CD4-positive, alpha-beta T cell treated with Interleukin-6 for 4 hours (primary cell): ENCODE measurements at places on chromosomes 5 and 9.

- no peak for DNase-seq
Measured at GRCh38 chr9:113380869-113381378, 4.1 kb upstream of the HDHD3 start.

DNA sequence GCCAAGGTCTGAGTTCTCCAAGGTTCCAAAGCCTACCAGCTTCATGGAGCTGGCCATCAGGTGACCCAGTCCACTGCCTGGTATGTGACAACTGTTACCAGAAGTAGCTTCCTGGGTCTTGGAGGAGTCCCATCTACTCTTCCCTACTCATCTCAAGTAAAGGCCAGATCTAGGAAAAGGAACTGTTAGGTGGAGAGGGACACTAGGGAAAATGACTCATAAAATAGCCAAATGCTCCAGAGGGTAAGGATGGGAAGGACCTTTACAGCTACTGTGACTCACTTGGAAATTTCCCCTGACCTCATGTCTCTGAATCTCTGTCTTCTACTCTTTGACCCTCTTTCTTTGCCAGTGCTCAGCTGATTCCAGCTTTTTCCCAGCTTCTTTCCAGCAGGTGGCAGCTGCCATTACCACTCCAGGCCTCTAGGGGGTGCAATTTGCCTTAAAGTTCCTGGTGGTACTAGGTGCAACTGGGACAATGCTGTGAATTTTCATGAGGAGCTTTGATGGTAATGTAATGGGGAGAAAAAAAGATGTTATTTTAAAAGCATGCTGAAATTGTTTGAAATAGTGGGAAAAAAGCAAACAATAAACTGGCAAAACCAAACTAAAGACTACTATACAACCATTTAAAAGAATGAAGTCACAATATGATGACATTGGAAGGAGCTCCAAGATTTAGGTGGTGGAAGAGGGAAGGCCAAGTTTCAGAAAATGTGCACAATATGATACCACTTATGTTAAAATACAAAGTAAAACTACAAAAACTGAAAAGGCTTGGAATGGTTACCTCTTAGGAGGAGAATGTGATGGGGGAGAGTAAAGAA, 27.1 kb upstream of the MYORG start:
- peak; percentile 66 for DNase-seq

- no peak for DNase-seq
Measured at GRCh38 chr9:38083858-38084555, 15.0 kb upstream of the SHB start.

GRCh38 chr9:87644659-87645058, 81.3 kb upstream of the CTSL start:
- no peak for DNase-seq

DNA sequence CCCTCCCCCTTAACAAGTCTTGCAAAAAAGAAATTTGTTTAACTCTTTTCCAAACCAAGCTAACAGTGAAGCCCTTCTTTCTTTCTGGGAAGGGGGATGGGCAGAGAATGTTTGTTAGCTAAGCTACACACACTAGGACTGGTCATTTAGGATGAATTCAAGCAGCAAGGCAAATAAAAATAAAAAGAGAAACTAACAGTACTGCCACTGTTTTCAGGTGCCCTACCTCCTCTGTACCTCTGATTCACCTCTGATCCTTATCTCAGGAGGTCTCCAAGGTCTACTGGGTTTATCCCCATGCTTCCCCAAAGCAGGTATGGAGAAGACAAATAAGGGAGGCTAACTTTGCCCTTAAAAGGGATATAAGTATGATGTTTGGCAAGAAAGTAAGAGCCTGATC, 52.9 kb downstream of the ELL2 start:
- DNase-seq: no peak

DNA sequence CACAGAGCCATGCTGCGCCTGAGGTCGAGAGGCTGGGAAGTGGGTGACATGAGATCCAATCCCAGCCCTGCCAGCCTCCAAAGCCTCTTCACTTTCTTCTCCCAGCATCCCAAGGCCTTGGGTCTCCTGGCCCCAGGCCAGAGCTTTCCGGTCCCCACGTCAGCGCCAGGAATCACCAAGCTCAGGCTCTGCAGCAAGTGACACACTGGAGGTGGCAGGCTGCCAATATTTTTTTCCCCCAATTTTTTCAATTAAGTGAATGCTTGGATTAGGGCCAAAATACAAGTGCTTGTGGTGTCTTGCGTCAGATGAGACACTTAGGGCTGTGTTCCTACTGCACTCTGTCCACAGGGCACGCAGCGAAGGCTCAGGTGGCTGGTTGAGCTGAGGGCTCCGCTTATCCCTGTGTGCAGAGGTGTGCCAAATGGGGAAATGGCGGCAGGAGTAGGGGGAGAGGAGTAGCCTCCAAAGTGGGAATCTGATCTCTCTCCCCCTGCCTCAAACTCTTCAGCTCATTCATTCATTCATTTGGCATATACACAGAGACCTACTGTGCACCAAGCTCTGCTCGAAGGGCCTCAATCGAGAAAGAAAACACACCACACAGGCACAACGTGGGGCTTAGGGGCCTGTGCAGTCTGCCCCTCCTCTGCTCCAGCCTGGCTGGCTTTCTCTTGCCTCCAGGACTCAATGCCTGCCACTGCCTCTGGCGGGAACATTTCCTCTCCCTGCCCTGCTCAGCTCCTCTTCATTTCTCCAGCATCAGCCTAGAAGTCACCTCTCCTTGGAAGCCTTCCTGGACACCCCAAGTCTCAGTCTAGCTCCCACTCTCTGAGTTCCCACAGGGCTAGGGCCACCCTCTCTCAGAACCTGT, 16.6 kb downstream of the SH3PXD2B start:
- DNase-seq: no peak

DNA sequence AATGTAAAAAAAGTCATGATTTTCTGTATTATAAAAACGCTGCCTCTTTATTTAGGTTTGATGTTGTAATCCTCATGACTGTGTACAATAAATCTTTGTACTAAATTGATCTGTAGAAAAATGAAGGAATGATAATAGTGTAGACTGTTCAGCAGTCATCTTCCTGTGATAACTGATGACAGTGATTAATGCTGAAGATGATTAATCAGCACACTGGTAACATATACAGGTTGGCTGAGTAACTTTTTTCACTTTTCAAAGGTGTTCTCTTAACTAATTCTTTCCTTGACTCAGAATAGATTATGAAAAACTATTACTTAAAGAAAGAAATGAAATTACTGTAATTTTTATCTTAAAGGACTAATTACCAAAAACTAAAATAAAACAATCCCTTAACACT, 122.5 kb downstream of the RFX3 start:
- no peak for DNase-seq

DNA sequence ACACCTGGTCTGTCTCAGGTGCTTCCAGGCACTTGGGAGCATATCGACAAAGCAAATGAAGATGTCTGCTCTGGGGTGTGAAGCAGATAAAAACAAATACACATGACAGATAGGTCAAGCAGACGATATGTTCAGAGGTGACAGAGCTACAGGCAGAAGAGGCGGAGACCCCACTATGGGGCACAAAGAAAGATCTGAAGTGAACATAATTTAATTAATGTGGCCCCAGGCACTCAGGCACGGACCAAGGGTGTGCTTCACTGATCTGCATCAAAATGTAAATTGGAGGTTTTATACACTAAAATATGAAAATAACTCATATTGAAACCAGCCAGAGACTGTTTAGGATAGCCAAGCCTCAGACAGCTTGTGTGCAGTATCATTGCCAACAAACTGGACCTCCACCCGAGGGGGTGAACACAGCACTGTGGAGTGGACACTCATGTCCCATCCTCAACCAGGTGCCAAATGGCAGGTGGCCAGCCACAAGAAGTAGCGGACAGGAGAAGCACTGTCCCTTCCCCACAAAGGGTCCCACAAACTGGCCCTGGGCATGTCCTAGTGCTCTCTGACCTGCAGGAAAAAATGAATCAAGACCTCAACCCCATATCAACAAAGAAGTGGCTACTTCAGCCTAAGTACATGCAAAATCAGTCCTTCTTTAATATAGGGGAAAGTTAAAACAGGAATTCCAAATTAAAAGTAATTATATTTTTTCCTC, 29.2 kb downstream of the ROR2 start:
- no peak for DNase-seq

DNA sequence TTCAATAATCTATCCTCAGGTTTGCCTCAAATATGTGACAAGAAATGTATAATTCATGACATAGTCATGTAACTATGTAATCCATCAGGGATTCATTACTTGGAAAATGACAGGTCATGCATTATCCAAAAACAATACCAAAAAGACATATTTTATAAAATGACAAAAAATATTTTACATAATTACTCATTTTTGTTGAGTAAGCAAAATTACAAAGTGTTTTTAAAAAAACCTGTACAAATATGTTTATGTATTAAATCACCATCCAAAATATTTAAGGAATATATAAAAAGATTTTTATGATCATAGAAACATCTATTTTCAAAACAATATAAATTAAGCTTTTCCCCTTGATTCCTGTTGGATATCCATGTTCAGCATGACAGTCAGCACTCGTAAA, 36.7 kb upstream of the ITGA2 start:
- no peak for DNase-seq

- DNase-seq: no peak
Measured at GRCh38 chr5:15300141-15300540, 199.8 kb upstream of the FBXL7 start.

DNA sequence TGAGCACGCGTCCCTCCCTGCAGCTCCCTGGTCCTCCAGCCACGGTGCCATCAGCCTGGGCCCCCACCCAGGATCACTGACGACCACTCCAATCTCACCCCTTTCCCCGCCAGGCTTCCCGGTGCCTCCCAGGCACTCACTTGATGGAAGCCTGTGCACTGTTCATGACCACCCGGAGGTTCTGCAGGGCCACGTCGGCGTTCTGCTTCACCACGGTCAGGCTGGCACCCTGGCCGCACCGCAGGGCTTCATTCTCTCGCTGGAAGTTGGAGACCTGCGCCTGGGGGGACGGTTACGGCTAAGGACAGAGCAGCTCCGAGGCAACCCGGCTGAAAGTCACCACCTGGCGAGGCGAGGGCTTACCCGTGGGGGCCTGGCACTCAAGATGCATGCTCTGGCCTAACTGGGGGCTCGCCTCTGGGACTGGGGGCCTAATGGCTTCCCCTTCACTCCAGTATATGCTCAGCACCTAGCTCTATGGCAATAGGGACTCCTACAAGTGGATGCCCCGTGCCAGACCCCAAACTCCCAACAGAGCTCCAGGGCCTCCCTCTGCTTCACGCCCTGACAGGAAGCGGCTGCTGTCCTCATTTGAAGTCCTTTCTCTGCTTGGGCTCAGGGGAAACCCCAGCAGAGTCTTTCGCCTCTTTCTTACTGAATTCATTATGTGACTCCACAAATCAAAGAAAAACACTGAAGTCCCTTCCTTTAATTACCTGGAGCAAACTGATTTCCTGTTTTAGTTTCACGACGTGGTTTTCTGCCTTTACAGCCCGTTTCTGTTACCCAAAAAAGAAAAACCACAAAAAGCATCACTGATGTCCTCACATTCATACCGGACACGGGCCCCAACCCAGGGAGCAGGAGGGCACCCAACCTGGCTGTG, 4.2 kb upstream of the SNAPC4 start:
- DNase-seq: peak; percentile 35

DNA sequence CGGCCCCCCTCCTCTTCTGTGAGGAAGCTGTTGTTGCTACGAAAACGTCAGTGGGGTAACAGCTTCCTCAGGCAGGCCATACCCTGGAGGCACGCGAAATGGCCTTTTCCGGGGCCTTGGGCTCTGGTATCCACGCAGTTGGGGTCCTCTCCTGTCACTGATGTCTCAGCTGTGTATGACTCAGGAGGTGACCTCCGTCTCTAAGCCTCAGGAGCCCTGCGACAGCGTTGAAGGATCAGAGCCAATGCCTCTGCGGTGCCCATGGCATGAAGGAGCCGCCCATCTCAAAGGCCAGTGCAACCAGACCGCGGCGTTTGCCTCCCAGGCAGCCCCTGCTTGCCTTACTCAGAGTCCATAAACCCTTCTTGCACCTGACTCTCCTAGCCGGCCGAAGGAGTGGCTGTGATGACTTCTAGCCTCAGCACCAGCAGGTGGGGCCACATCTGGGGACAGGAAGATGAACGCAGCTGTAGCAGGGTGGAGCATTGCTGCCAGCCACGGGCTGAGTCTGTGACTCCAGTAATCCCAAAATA, 1.0 kb upstream of the MXD3 start:
- DNase-seq: peak; percentile 39

GRCh38 chr5:60334281-60334713, 365.7 kb downstream of the DEPDC1B start:
- DNase-seq: no peak

- peak; percentile 77 for DNase-seq
Measured at GRCh38 chr5:132473019-132473531, 17.5 kb downstream of the IRF1 start.

DNA sequence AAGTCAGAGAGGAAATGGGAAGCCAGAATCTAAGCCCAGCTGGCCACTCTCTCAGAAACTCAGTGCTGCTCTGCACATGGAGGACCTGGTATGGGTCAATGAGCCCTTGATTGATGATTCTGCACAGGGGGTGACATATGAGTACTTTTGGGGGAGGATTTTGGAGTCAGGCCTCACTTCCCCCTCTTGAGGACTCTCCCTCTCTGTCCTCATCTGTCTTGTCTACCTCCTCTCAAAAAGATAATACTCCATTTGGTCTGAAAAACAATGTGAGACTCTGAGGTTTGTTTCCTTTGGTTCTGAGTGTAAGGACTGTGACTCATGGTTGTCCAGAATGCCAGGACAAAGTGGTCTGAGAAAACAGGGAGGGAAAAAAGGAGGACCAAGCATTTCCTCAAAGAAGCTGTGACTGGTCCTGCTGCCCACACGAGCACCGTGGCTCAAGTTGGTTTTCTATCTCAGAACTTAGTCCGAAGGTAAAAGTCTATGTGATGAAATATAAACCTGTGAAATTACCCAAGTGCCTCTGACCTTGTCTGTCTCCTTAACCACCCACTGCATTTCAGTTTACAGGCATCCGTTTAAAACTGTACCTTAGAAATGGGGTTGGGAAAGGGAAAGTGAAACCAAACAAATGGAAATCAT, 11.1 kb downstream of the TTC39B start:
- DNase-seq: peak; percentile 15

DNA sequence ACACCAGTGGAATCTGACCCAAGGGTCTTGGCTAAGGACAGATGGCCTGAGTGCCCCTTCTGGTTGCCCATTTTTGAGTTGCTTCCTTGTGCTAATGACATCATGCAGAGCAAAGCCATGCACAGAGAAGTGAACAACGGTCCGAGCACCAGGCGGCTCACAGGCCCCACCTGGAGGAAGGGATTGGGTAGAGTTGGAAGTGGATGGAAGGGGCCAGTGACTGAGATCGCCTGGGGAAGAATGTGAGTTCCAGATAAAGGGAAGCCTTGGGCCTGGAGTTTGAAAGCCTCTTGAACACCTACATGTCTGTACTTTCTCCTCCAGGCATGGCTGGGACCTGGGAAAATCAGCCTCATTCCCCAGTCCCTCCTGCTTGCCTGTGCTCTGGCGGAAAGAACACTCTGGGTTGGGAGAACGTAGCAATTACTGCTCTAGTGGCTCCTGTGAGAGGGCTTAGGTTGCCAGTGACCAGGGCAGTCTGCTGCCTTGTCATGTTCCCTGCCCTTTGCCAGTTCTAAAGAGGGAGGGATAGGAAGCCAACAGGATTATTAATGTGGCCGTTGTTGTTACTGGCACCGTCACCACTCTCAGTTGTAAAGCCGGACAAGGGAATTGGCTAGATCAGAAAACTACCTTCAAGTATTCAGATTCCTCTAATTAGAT, 62.5 kb upstream of the PTPN3 start:
- DNase-seq: no peak
